Left ventricle myocardium inferior (tissue), 1 donor: ENCODE measurements at places on chromosomes 2 and 18. TPM values are rescaled to one million over a fixed set of nuclear protein-coding genes. Genes with fewer than 3 reads are reported as not detected.

IL18RAP gene
- total RNA-seq = 0.30 TPM

GRCh38 chr2:160125828-160126227 is 63.4 kb upstream of the PLA2R1 start:
- no peak for DNase-seq
- no peak overlapping the region for H3K4me3 ChIP-seq
- no peaks in the 10 kb centered on the region for H3K36me3 ChIP-seq
- no peak overlapping the region for H3K27ac ChIP-seq
- H3K27me3 ChIP-seq = no peaks in the 10 kb centered on the region

DNA sequence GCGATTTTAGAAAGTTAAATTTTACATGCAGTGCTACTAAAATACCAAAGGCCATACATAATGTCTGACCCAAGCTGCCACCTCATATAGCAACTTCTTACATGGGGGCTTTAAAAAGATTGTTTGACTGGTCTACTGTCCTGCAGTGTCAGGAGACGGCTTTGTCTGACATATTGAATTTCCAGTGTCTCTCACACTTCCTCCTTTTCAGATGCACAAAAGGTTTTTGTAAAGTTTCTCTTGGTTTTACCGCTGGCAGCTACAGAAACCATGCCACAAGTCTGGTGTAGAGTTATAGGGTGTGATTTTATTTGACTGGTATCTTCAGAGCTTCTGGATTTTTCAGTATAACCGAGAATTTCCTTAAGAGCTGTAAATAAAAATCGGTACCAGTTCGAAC is 1.1 kb upstream of the ASAP2 start:
- peak overlapping the region; percentile 92 for H3K27ac ChIP-seq
- peak overlapping the region; percentile 93 for H3K4me3 ChIP-seq
- no peak for DNase-seq

DNA sequence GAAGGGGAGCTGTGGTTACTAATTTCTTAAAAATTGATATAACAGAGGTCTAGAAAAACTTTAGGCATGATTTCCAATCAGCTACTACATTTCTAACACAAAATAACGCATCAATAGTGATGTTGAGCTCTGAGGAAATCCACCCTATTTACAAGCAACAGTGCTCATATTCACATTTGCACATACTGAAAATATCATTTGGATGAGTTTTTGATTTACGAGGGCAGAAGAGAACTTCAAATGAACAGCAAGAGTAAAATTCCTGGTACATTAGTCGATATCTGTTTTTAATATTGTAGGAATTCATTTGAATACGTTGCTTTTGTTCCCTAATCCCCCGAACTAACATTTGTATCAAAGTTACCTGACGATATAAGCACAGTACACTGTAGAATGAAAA is 761.0 kb upstream of the POU3F3 start:
- H3K27me3 ChIP-seq = no peaks in the 10 kb centered on the region
- H3K4me3 ChIP-seq = no peak overlapping the region
- H3K27ac ChIP-seq = no peak overlapping the region
- no peak for DNase-seq
- no peaks in the 10 kb centered on the region for H3K4me1 ChIP-seq
- H3K36me3 ChIP-seq = no peaks in the 10 kb centered on the region
